ENCODE measurements at places on chromosomes 12 and 14. TPM values are rescaled to one million over a fixed set of nuclear protein-coding genes. Genes with fewer than 3 reads are reported as not detected.

Gene PPP1R12A
- 94.3 TPM for polyA plus RNA-seq

DNA sequence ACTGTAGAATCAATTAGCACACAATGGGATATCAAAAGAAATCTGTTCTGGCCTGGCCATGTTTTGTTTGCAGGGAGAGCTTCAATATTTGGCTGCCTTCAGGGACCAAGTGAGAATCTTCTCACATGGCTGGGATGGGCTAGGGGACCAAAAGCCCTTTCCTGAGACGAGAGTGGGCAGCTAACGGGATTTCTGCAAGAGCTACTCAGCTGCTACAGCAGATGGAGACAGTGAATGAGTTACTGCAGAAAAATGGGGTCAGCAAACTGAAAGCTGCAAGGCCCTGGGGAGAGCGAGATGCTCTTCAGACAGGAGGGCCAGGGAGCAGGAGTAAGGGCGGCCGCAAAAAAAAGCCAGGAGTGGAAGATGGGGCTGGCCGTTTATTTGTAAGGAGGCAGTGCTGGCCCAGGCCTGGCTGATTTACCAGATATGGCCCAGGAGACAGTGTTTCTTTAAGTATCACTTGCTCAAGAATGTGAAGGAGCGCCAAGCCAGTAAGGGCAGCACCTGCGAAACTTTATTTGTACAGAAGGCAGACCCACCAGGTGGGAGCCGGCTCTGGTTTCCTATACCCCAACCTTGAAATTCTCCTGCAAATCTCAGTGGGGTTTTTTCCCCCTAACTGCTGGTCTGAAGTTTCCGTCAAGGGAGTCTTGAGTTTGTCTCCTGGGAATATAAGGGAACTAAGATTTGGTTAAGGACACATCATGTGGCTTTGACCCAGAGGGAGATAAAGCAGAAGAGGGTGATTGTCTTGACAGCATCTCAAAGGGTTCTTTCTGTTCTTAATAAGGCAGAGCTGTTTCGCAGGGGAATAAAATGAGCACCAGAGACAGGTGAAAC, 57.8 kb downstream of the SSH1 start:
- DNase-seq, result no peak

DNA sequence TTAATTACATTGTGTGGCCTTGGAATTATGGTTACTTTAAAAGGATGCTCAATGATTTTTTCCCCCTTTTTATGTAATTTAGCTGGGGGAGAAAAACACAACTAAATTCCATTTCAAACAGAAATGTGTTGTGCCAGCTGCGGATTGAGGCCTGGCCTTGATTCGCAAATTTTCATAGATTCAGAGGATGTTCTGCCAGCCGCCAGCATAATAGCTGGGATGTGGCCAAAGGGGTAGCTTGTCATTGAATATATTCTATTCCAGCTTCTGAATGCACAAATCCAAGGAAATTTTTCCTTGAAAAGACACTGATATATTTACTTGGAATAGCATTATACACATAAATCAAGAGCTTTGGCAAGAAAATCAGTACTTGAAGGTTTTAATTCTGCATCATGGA, 43.7 kb downstream of the TRHDE start:
- no peak for DNase-seq

DNA sequence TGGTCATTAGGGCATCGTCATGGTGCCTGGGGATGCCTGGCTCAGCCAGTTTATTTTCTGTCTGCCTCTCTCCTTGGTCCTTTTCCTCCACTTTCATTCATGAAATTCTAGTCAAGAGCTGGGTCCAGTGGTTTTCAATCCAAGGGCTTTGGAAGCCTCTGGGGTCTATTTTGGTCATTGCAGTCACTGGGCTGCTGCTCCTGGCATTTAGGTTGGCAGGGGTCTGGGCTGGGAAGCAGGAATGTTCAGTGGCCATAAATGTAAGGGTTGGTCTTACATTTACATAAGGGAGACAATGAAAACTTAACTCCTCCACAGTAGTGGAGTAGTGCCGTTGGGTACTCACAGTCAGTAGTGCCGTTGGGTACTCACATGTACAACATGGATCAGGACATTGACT, 48.1 kb downstream of the PTPN11 start:
- DNase-seq, result no peak

DNA sequence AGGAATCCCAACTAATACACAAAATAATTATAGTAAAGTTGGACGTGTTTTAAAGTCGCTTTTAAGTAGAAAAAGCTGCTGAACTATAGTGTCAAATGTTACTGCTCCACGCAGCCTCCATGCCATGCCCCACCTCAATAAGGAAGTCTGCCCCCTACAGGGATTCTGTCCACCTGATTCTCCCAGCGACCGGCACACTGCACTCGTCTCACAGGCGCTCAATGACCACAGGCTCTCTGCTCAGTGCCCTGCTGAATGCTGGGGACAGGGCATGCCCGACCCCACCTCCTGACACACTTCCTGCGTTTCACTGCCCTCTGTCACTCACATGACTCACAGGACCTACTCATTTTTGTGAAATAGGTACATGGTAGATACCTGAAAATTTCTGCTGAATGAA, 48.9 kb downstream of the BDKRB1 start:
- no peak for DNase-seq

Data from left renal pelvis (tissue), 4 donors.